ENCODE measurements at places on chromosomes 16 and 17.

- DNase-seq: no peak
Observed at GRCh38 chr17:76039121-76039520, 12.0 kb upstream of the EVPL start.

GRCh38 chr16:24164416-24164815 is 91.7 kb upstream of the CACNG3 start:
- DNase-seq: no peak

- peak; percentile 7 for DNase-seq
Observed at GRCh38 chr17:18257982-18258355, 569 bp downstream of the FLII start.

DNA sequence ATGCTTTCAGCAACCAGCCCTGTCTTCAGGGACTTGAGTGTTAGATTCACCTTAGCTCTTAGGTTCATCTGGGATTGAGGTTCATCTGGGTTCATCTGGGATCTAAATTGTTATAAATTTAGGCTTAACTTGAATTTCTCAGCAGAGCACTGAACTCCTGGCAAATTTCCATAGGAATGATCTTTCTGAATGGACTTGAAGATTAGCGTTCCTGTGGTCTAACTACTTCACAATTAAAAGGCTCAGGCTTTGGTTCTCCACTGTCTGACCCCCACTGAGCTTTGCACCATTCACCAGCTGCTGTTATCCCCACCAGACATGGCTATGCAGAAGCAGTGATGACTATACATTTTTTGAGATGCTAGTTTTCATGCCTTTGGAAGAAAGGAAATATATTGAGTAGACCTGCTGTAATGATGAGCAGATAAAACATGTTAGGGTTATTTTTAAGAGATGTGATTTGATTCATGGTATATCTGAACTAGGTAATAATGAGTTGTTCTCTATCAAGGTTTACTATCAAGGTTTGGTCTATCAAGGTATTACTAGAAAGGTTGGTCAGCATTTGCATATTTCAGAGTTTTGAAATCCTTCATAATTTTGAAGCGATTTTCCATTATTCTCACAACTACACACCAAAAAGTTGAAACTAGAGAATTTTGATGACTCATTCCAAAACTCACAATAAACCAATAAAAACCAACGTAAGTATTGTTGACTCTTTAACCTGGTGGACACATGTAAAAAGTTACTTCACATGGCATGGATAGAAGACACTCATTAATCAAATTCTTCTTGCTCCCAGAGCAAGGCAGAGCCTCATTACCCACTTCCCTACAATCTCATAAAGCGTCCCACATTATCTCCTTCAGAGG is 71.7 kb downstream of the SNX11 start:
- no peak for DNase-seq

- DNase-seq: no peak
Observed at GRCh38 chr17:36837939-36838272, 99.4 kb upstream of the LHX1 start.

DNA sequence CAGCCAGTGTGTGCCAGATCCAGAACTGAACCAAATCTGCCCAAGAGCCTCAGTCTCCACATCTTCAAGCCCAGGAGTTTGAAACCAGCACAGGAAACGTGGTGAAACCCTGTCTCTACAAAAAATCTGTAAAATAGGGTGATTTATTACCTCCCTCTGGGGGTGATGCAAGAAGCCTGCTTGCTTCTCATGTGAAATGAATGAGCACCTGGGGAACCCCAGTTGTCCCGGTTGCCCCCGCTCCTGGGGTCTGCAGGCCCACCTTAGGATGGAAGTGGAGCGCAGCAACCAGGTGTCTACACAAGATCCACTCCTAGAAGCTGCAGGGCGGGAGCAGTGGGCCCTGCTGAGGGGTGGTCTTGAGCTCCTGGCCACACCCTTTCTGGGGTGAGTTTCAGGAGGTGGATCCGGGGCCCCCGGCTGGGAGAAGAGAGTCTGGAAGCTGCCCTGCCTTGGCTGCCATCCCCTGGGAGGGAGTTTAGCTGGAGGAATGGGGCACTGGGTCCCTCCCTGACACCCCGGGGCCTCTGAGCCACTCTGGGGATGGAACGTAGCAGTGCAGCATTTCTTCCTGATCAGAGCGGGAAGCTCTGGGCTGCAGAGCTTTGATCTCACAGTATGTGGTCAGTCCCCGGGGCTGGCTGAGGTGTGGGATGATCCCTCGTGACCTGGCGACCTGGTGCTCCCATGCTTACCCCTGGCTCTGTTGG is 117.8 kb downstream of the RAB11FIP4 start:
- DNase-seq: no peak

DNA sequence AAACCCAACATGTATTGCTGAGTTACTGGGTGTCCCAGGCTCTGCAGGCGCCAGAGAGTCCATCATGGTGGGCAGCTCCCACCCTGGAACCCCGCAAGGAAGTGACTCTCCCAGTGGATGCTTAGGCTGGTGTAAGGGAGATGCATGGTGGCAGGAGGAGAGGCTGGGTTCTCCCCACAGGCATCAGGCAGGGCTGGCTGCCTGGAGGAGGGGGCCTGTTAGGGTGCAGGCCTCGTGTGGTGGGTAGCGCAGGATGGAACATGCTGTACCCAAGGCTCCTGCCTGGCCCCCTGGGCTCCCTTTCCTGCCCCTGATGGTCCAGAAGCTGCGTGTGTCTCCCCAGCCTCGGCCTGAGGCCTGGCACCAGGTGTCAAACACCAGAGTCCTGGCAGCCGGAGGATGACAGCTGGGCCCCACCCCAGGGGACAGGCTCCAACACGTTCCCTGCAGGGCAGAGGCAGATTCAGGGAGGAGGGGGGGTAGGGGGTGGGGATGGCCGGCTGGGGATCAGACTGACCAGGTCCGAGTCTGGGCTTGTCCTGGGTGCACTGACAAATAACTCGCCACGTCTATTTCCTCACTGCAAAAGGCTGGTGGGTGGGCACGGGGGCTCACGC is 40.2 kb upstream of the CIBAR2 start:
- DNase-seq: no peak

DNA sequence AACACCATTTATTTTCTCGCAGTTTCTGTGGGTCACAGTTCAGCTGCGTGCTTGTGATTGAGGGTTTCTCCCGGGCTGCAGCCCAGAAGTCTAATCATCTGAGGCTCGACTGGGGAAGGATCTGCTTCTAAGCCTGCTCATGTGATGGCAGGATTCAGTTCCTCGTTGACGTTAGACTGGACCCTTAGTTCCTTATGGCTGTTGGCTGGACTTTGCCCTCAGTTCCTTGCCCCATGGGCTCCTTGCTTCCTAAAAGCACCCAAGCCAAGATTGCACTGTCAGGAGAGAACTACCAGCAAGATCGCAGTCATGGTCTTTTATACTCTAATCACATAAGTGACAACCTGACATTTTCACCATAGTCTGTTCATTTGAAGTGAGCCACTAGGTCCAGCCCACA is 250.0 kb downstream of the PRKCA start:
- DNase-seq: no peak

DNA sequence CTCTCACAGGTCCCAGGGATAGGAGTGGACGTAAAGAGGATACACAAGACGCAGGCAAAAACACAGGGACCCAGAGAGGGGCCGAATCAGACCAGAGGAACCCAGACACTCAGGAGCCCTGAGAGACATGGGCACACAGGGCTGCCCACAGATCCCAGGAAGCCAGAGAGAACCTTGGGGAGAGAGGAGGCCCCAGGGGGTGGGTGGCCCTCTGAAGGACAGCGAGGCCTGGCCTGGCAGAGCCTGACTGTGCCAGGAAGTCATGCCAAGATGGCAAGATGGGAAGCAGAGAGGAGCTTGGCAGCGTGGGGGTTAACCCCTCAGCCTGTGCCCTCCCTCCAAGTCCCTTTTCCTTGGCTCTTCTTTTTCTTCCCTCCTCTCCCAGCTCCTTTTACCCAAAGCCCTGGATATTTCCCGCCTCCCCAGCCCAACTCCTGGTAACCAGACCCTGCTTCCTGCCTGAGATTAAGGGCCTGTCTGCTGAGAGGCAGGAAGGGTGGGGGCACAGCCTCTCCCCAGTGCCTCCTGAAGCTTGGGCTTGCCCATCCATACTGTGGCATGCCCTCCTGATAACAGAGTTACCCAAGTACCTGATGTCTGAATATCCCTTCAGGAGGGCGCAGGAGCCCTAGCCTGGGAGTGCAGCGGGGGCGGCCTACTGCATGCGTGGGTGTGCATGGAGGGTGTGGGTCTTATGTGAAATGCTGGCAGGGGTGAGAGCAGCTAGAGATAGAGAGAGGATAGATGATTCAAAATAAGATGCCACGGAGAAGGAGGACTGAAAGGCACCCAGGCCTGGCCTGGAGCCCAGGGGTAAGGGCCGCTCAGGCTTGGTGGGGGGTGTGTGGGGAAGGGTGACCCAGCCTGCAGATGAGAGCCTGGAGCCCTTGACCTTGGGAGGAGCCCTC is 6.0 kb upstream of the TBX21 start:
- no peak for DNase-seq

GRCh38 chr17:48747445-48748363 is 19.2 kb upstream of the HOXB13 start:
- DNase-seq: no peak

DNA sequence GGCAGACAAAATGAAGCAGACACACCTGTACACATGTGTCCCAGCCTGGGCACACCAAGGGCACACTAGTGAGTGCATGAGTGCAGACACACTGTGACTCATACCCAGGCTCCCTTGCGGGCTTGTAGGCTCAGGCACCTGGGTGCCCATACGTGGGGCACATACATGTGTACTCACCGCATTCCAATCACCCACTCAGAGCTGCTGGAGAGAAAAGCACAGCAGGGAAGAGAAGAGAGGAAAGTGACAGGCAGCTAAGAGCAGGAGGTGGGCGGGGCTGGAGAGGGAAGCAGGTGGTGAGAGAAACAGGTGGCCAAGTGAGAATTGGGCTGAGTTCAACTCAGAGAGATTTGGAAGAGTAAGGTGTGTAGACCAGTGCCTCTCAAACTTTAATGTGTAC is 54.0 kb downstream of the TMEM132E start:
- no peak for DNase-seq

- DNase-seq: peak; percentile 29
Observed at GRCh38 chr17:67441052-67441895, 64.2 kb downstream of the PITPNC1 start.

DNA sequence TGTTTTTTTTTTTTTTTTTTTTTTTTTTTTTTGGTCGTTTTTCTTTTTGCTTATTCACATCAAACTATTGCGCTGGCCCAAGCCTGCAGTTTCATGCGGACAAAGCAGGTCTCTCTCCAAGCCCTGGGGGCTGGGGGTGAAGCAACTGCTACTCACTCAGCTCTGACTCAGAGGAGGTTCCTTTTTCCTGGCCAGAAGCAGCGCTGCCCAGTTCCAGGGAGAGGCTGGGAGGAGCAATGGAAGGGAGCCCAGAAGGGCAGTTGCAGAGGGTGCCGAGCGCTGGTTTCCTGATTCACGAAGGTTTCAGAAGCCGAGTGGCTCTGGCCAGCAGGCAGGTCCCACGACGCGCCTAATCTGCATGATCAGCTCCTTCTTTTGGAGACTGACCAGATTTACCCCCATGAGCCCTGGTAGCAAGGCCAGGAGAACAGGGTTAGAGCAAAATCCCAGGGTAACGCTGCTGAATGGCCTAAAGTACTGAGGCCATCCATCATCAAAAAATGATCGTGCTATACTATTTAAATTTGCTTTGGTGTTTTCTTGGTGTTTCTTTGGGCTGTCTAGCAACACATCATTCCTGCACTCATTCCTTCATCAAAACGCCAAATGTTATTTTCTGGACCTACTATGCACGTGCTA is 144.7 kb upstream of the SOX9 start:
- DNase-seq: no peak

DNA sequence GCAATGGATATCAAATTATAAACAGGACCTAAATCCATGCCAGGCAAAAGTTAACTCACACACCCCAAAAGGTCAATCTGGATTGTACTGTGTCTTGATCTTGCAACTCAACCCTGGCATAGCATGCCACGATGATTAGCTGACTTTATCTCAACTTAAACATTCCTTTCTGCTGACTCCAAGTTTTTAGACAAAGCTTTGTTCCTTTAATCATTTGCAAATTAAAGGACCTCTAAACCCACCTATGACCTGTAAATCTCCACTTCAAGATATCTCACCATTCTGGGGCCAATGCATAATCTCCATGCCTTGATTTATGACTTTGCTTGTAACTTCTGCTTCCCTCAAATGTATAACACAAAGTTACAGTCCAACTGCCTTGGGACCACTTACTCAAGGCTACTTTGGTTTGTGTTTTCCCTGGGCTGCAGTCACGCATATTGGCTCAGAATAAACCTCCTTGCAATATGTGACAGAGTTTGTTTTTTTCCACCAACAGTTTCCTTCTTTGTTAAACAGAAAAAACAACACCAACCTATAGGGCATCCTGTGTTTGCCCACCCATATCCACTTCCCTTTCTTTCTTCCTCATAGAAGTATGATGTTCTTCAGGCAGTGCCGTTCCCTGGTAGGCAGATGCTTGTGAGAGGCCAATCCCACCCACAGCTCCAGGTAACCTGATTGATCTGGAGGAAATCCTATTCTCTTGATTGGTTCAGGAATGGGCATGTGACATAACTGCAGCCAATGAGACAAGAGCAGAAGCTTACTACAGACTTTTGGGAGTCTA is 390.6 kb upstream of the ERCC4 start:
- DNase-seq: no peak

DNA sequence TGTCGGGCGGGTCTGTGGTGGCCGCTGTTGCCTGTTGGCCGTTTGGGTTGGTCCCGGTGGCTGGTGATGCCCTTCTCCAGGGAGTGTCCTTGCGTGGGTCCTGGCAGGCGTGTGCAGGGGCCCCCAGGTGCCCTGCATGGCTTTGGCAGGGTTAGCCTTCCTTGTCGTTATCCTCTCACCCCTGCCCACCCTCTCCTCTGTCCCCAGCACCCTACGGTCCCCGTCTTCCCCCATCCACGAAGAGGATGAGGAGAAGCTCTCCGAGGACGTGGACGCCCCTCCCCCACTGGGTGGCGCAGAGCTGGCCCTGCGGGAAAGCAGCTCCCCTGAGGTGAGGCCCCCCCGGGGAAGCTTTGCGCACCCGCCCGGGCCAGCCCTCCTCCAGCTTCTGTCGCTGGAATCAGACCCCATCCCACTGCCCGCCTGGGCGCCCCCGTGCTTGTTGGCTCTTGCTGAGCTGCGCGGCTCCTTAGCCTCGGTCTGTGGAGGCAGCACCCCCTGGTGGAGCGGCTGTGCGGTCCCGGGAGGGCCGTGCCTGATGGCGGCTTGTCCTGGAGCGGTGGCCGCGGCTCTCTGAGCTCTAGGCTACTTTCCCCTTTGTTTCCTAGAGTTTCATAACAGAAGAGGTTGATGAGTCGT is 10.6 kb upstream of the NUDT16L1 start:
- no peak for DNase-seq

DNA sequence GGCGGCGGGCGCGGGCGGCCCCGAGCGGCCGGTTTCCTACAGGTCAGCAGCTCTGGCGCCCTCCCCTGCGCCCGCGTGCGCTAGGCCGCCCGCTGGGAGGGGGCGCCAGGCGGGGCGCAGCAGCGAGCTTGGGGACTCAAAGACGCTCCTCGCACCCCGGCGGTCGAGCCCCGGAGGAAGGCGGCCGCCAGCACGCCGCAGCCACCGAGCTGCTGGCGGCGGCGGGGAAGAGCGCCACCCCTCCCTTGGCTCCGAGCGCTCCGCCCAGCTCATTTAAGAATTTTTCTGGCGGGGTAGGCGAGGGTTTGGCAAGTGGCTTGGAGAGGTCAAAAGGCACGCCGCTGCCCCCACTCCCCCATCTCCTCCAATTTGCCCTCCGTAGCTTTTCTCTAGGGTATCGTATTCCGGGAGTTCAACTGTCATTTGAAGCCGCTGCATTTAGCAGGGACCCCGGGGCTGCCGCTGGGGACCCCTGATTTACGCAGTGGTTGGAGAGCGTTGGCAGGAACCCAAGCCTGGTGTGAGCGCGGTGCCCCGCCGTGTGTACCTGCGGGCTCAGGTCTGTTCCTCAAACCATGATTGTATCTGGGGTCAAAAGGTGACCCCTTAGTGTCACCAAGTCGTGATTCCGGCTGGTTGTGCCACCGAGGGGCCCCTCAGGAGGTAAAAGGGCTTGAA is 59.5 kb upstream of the GSE1 start:
- DNase-seq: peak; percentile 56

All from KG1 (cell line).